ENCODE measurements at places on chromosomes 2 and 18.

GRCh38 chr2:69947325-69947931, 14.0 kb downstream of the ASPRV1 start:
- no peak for DNase-seq

GRCh38 chr2:121754851-121755236, 607 bp upstream of the TSN start:
- DNase-seq = no peak

DNA sequence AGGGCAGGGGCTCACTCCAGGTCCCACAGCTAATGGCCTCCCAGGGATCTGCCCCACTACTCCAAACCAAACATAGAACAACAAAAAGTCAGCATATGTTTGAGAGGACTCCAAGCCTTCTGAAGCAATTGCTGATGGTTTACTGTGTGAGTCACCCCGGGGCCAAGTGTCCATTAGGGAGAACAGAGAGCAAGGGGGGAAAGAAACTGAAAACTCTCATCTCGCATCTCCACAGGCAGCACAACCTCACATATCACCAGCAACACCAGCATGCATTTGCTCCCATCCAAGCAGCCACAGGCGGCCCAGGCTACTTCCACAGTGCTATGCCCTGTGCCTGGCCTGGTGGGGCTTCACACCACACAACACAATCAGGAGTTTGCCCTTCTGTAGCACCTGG, 39.1 kb downstream of the CYRIA start:
- DNase-seq = no peak

DNA sequence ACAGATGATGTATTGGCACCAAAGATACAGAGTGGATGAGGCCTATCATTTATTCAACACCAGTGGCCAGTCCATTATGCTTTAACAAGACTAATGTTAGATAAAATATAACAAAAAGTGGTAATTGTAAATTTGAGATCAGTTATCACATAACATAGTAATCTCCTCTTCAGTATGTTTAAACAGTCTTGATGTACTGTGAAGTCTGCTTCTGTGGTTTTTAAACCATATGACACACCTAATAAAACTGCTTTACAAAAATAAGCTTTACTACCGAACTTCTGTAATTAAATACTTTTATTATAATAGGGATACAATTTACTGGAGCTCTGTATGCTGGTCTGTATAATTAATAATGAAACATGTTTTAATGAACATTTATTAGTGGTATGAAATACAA, 2156.1 kb upstream of the CELF4 start:
- DNase-seq = no peak

- no peak for DNase-seq
These were observed 170.6 kb downstream of the ALPK2 start for GRCh38 chr18:58458304-58458703.

GRCh38 chr2:121071034-121071504, 213.9 kb downstream of the TFCP2L1 start:
- DNase-seq = peak; percentile 51

DNA sequence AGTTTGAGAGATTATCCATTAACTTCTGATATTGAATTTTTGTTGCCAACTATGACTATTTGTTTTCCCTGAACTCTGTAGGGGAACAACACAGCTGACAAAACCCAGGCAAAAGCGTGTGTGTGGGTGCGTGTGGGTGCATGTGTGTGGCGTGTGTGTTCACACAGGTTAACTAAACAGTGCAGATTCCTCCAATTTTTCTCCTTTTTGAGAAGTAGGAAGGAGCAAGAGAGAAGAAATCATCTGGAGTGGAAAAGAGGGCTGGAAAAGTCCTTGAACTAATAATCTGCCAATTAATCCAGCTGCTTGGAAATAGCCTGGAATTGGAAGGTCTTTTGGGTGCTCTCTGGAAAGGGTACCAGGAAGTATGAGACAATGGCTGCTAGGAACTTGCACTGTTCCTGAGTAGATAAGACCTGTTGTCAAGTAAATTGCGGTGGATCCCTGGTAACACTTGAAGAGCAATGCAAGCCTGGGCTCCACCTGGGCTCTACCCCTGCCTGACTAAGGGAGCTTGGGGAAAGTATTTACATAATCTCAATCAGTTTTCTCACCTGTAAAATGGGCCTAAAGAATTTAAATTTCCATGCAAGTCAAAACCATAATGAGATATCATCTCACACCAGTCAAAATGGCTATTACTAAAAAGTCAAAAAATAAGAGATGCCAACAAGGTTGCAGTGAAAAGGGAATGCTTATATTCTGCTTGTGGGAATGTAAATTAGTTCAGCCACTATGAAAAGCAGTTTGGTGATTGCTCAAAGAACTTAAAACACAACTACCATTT, 40.5 kb upstream of the IL1R1 start:
- DNase-seq = no peak

DNA sequence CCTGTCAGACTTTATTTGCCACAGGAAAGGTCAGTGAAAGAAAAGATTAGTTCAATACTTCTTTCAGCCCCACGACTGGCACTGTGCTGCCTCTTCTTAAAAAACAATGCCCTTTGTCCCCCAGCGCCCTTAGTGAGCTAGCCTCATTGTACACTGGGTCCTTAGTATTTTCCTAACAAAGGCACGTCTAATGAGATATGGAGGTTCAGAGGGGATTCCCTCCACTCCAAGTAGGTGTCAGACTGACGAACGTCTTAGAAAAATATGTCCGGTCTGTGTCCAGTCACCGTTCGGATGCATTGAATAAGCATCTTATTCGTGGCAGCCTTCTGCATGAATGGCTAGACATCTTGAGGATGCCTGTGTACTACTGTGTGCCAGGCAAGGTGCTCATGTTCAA, 1.1 kb downstream of the FECH start:
- no peak for DNase-seq

DNA sequence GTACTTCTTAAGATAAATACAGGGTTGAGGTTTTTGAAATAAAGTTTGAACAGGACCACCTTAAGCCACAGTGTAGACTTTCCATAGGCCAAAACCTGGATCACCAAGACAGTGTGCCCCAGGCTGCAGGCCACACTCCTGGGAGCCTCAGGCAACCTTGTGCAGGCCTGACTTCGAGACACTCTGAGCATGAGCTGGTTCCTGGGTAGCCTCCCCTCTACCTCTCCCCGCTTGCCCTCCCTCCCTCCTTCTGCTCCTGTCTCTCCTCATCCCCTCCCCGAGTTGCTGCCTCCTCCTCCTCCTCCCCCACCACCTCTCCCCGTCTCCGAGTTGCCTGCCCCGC, 10.6 kb upstream of the PROC start:
- no peak for DNase-seq

DNA sequence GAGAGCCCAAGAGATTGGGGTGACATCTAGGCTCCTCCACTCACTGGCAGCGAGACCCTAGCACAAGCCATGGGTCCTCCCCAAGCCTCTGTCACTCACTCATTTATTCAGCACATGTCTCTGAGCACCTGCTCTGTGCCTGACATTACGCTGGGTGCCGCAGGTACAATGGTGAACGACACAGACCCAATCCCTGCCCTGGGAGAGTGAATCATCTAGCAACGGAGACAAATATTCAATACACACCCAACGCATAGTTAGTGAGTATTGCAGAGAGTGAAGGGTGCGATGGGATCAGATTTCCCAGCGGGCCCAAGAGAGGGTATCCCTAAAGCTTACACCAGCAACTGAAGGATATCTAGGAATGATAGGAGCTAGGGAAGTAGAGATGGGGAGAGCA, 45.5 kb downstream of the ZFP36L2 start:
- DNase-seq = no peak

GRCh38 chr2:23900541-23901322, 26.2 kb downstream of the ATAD2B start:
- DNase-seq = no peak

DNA sequence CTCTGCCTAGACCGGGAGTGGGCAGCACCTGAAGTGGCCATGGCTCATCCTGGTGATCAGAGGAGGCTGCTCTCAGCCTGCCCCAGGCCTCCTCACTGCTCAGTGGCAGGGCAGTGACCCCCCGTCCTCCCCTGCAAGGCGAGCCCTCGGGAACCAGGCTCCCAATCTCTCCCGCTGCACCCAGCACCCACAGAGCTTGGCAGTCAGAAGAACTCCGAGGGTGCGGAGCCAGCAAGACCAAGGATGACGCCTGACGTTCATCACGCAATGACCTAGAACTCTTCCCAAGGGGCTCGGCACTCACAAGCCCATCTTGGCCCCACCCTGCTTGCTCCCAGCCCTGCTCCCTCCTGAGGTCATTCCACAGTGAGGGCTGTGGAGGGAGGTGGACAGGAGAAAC, 189.8 kb upstream of the SALL3 start:
- DNase-seq = no peak

DNA sequence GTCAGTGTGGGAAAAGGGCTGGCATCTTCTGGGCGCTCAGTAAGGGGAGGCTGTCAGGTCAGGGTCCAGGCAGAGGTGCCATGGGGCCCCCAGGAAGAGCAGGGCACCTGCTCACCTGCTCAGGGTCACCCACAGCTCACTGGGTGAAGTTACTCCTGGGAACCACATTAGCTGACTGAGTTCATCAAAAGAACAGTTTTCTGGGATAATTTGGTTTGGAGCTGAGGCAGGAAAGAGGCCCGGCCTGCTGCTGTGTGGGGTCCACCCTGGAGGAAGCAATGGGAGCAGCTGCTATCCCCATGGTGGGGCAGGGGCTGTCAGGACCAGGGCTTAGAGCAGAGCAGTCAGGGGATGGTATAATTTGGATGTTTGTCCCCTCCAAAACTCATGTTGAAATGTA, 97.2 kb upstream of the GPC1 start:
- DNase-seq = no peak

- peak; percentile 3 for DNase-seq
These were observed 86.6 kb downstream of the DTNB start for GRCh38 chr2:25586726-25587144.

DNA sequence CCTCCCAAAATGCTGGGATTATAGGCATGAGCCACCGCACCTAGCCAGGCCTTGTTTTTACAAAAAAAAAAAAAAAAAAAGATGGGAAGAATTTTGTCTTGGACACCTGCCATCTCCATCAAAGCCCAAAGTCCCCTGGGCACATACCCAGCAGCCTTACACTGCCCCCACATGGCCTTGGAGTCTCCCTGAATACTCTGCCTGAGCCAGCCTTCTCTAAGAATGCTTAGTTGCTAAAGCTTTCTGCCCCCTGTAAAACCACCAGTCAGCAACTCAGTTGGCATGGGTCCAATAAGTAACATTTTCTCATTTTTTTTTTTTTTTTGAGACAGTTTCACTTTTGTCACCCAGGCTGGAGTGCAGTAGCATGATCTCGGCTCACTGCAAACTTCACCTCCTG, 40.6 kb downstream of the SPC25 start:
- DNase-seq = no peak

- DNase-seq = peak; percentile 54
These were observed 178.2 kb downstream of the ANAPC1 start for GRCh38 chr2:111705711-111706336.

DNA sequence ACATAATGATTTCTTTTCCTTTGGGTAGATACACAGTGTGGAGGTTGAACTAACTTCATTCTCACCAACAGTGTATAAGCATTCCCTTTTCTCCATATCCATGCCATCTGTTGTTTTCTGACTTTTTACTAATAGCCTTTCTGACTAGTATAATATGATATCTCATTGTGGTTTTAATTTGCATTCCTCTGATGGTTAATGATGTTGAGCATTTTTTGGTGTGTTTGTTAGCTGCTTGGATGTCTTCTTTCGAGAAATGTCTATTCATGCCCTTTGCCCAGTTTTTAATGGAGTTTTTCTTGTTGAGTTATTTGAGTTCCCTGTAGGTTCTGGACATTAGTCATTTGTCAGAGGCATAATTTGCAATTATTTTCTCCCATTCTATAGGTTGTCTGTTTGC, 59.8 kb downstream of the MARCHF4 start:
- DNase-seq = no peak

- no peak for DNase-seq
These were observed 15.1 kb upstream of the CYP27C1 start for GRCh38 chr2:127235082-127235702.

GRCh38 chr2:165793779-165794535, at the start of gene GALNT3:
Gene GALNT3, minus strand, starts transcription at chr2:165794247. Its CDS starts 23,547 bp downstream, at chr2:165770700.
- DNase-seq = peak; percentile 4

DNA sequence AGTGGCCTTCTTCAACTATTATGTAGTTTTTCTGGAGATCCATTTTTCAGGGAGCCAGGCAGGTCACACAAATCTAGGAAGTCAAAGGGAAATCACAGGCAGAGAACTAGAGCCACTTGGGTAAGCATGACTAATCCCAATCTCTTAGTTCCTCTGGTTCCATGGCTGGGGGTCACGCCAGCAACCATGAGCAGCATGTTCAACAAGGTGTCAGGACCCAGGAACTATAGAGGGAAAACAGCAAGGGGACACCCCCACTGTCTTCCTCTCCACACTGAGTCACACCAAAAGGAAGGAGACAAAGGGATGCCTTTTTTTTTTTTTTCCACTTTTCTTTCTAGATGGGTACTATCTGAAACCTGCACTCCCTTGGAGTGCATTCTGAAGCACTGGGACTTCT, 250.9 kb downstream of the OTX1 start:
- no peak for DNase-seq

GRCh38 chr2:238974081-238974480, 126.2 kb downstream of the TWIST2 start:
- DNase-seq = no peak

- DNase-seq = no peak
These were observed 40.1 kb downstream of the RHOB start for GRCh38 chr2:20487030-20487391.

GRCh38 chr2:16728351-16729136, 62.9 kb upstream of the CYRIA start:
- DNase-seq = no peak

- no peak for DNase-seq
These were observed 311.8 kb downstream of the LNPK start for GRCh38 chr2:175690113-175690837.

GRCh38 chr2:27527182-27527581, 30.5 kb downstream of the GCKR start:
- DNase-seq = no peak

DNA sequence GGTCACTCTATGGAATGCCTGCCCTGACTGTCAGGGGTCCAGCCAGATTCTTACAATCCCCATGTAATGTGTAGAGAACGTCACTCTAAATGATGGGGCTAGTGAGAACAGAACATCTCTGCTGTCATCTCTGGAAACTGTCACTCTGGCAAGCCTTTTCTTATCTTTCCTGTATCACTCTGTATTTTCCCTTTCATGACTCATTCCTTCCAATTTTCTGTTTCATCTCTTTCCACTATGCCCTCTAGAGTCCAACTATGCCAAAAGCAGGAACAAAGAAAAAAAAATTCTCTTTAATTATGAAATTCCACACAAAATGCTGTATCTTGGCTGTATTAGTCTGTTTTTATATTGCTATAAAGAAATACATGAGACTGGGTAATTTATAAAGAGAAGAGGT, 608.8 kb downstream of the ADCYAP1 start:
- DNase-seq = no peak

DNA sequence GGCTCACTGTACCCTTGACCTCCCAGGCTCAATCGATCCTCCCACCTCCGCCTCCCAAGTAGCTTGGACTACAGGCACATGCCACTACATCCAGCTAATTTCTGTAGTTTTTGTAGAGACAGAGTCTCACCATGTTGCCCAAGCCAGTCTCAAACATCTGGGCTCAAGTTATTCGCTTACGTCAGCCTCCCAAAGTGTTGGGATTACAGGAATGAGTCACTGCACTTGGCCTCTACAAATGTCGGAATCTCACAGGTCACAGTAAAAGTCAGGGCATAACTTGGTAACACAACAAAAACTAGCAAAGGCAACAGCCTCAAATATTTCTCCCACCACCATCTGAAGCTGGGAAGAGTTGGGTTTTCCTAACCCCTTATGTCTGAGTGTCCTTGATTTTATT, 25.3 kb downstream of the SCG2 start:
- DNase-seq = no peak

All from stimulated activated CD4-positive, alpha-beta T cell treated with anti-CD3 and anti-CD28 coated beads, Interleukin-12 subunit alpha, Interleukin-12 subunit beta, amount 100 ng/mL, for 24 hours (primary cell).